ENCODE measurements at places on chromosomes 11 and 22.

GRCh38 chr11:44315947-44316658, 6.2 kb upstream of the ALX4 start:
- peaks cover 17% of the 10 kb centered on the region for H3K4me1 ChIP-seq
- H3K4me3 ChIP-seq = no peak overlapping the region
- no peak overlapping the region for H3K27ac ChIP-seq
- peaks cover 15% of the 10 kb centered on the region for H3K27me3 ChIP-seq

- H3K4me3 ChIP-seq = no peak overlapping the region
- H3K36me3 ChIP-seq = no peaks in the 10 kb centered on the region
- DNase-seq = no peak
- peaks cover 6% of the 10 kb centered on the region for H3K27me3 ChIP-seq
- no peak overlapping the region for H3K27ac ChIP-seq
Measured at GRCh38 chr11:75594211-75594610, 32.2 kb downstream of the SERPINH1 start.

- H3K36me3 ChIP-seq = no peaks in the 10 kb centered on the region
- no peak overlapping the region for H3K4me3 ChIP-seq
- peaks cover 17% of the 10 kb centered on the region for H3K4me1 ChIP-seq
- DNase-seq = no peak
- H3K27ac ChIP-seq = no peak overlapping the region
Measured at GRCh38 chr22:49208004-49208402, 619.7 kb downstream of the BRD1 start.

- no peaks in the 10 kb centered on the region for H3K4me1 ChIP-seq
- no peak overlapping the region for H3K27ac ChIP-seq
- no peaks in the 10 kb centered on the region for H3K27me3 ChIP-seq
Measured at GRCh38 chr11:105297463-105297862, 157.9 kb upstream of the CARD18 start.

DNA sequence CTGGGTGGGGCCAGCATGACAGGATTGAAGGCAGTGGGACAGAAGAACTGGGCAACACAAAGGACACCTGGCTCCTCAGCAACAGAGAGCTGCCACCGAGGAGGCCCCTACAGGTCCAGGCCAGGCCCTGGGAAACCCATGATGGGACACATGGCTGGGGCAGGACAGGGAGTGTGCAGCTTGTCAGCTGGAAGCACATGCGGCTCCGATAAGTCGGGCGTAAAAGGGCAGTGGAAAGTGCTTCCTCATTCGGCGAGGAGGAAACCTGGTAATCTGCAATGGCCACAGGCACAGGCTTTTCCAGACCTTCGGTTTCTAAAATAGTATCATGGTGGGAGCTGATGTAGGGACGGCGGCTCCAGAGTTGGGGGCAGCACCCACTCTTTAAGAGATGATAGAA, 16.5 kb downstream of the GNAZ start:
- H3K36me3 ChIP-seq = no peaks in the 10 kb centered on the region
- DNase-seq = no peak
- H3K4me1 ChIP-seq = peaks cover 44% of the 10 kb centered on the region
- H3K4me3 ChIP-seq = no peak overlapping the region
- no peaks in the 10 kb centered on the region for H3K27me3 ChIP-seq
- H3K27ac ChIP-seq = no peak overlapping the region

- H3K4me3 ChIP-seq = no peak overlapping the region
- peaks cover 9% of the 10 kb centered on the region for H3K4me1 ChIP-seq
- H3K27me3 ChIP-seq = no peaks in the 10 kb centered on the region
- DNase-seq = no peak
- peaks cover 88% of the 10 kb centered on the region for H3K36me3 ChIP-seq
Measured at GRCh38 chr11:34086554-34087283, 18.7 kb upstream of the NAT10 start.

GRCh38 chr11:37804666-37805065, 1206.6 kb upstream of the RAG2 start:
- H3K27me3 ChIP-seq = no peaks in the 10 kb centered on the region
- no peak overlapping the region for H3K4me3 ChIP-seq
- H3K36me3 ChIP-seq = no peaks in the 10 kb centered on the region
